ENCODE measurements at places on chromosomes 7 and 10.

- DNase-seq, result no peak
Measured at GRCh38 chr10:113494761-113495160, 58.1 kb upstream of the HABP2 start.

- peak; percentile 85 for DNase-seq
Measured at GRCh38 chr10:99630433-99630832, 10.2 kb upstream of the SLC25A28 start.

DNA sequence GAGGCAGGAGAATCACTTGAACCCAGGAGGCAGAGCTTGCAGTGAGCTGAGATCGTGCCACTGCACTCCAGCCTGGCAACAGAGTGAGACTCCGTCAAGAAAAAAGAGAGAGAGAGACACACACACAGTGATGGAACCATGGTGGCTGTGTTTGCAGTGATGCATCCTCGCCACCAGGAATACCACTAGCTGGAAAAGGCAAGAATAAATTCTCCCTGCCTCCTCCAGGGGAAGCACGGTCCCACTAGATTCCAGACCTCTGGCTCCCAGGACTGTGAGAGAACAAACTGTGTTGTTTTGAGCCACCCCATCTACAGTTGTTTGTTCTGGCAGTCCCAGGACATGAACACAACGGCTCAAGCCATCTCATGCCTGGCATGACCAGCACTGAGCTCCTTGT lies 320.3 kb upstream of the FOXK1 start:
- no peak for DNase-seq

- DNase-seq, result no peak
Measured at GRCh38 chr7:54833001-54833467, 74.0 kb upstream of the SEC61G start.

- DNase-seq, result no peak
Measured at GRCh38 chr7:29281782-29282541, 87.4 kb downstream of the CHN2 start.

DNA sequence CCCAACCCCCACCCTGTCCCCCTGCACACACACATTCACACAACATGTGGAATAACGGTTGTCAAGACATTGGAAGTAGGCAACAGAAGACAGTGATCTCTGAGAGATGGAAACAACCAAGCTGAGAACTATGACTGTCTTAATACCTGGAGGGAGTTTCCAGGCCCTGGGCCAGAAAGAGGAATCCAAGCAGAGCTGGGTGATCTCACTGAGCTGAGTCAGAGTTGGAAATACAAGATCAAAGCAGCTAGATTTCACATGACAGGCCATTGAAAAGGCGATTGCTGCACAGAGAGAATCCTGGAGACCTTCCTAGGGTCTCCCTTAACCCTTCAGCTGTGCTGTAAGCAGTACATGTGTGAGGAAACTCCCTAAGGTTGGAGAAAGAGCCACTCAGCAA lies 165.8 kb upstream of the PRSS1 start:
- peak; percentile 69 for DNase-seq

DNA sequence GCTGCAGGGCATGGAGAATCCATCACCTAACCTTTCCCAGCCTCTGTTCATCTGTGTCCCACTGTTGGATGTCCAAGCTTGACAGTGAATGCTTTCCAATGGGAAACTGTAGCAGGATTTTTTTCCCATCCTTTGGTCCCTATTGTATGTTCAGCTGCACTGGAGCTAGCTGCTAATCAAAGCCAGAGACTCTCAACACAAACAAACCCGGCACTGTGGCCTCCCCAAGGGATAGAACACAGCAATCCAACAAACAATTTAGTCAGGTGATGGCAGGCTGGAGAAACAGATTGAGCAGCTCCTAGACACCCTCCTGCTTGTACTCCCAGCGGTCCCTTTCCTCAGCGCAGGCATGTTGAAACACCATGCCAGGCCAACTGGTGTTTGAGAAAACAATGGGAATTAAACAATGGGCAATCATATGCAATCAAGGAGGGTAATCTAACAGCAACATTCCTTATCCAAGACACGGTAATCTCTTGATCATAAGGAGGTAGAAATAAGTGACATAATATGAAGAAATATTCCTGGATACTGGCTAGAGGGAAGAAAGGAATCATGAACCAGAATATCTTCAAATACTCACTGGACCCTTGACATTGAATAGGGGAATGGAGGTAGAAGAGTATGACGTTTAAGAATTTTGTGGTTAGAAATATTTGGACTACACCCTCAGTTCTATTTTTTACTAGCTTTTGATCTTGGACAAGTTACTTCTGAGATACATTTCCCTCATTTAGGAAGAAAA lies 15.0 kb downstream of the PTN start:
- no peak for DNase-seq

- DNase-seq, result no peak
Measured at GRCh38 chr10:89921403-89921802, 220.0 kb downstream of the KIF20B start.

DNA sequence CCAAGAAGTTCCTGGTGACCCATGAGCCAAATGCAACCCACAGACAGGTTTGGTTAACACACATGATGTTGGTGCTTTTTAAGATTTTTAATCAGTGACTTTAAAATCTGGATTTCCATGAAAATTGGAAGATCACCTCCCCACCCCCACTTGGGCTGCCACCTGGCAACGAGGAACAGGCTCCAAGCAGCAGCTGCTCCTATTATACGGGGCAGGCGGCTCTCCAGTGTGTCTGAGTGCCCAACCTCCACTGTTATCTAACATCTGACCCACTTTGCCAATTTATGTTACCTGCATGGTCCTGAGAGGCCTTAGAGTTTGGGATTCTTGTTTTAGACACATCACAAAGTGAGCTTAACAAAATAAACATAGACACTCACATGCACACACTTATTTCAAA lies 56.4 kb downstream of the SGMS1 start:
- no peak for DNase-seq

All from hematopoietic multipotent progenitor cell (in vitro differentiated cells).